ENCODE measurements at places on chromosomes 11 and 22.

- DNase-seq: no peak
These were observed 50.3 kb downstream of the MICAL2 start for GRCh38 chr11:12160680-12161079.

GRCh38 chr11:119802670-119803069, 73.7 kb upstream of the NECTIN1 start:
- no peak for DNase-seq

DNA sequence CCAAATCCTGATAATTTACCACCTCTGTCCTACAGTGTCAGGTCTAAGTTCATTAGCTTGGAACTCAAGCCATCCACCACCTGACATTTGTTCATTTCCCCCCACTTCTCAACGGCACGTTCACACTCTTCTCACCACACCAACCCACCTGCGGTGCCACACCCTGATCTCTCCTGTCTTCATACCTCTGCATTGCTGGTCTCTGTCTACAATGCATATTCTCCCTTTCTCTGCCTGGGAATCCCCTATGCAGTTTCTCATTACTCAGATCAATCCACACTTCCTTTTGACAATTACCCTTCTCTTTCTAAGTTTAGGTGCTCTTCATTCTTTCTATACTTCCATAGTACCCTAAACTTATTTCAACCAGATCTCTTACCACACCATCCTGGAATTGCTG, 20.4 kb upstream of the EMSY start:
- no peak for DNase-seq

DNA sequence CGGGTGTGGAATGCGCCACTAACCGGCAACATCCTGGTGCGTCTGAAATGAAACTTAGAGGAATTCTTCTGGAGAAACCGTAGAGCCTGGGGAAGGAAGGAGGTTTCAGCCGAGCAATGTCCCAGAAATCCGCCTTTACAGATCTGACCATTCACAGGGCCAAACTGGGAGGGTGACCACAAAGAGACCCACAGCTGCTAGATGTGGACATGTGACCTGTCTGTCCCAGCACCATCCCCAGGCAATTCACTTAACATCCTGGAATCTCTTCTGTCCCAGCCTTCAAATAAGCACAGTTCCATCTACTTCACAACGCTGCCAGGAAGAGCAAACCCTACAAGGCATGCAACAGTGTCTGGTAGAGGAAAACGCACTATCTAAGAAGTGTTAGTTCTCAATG, 9.8 kb downstream of the MCAT start:
- DNase-seq: no peak

DNA sequence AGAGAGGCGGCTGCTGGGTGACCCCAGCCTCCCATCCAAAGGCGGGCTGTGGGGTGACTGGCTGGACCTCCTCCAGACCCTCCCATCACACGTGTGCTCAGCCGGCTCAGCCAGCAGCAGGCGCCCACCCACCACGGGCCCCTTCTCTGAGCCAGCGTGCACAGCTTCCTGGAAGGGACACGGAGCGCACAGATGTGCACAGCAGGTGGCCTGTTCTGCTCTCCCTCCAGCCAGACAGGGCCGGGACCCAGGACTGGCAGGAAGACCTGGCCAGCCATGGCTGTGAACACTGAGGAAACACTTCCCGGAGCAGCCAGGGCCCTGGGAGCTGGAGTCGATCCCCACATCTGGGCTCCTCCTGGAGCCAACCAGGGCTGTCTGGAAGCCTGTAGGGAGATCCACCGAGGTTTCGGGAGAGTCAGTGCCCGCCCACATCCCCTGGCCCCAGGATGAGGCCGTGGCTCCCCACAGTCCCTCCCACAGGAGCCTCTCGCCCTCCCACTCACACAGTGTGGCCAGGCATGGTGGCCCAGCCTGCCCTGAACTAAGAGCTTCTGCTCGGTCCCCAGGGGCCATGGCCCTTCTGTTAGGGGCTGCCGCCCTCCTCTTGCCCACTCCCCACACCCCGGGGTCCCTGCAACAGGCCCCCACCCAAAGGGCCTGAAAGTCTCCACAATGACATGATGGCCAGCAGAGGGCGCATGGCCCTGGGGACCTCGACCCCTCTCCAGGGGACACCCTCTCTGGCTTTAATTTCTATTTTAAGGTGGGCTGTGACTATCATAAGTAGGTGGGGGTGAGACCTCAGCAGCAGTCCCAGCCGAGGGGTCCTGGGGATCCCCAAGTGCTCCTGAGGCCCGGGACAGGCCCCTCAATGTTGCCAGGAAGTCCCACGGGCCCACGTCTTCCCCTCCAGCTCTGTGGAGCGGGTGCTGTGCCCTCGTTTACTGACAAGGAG, 90.6 kb upstream of the FGF3 start:
- DNase-seq: no peak
